Mesothelial cell of epicardium (in vitro differentiated cells): ENCODE measurements at places on chromosomes 2 and 18.

DNA sequence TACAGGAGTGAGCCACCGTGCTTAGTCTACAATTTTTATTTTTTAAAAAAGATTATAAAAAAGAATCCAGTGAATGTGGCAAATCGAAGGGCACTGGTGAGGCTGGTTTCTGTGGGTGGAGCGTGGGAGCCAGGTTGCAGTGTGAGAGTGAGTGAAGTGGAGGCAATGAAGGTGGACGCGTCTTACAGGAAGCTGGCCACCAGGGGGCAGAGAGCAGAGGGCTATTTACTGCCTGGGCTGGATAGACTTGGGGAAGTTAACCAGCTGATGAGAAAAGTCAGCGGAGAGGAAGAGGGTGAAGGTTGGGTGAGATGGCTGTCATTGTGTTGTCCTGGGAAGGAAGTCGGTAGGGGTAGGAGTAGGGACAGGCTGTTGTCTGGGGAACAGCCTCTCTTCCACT lies 6.8 kb downstream of the SCTR start:
- DNase-seq: no peak

DNA sequence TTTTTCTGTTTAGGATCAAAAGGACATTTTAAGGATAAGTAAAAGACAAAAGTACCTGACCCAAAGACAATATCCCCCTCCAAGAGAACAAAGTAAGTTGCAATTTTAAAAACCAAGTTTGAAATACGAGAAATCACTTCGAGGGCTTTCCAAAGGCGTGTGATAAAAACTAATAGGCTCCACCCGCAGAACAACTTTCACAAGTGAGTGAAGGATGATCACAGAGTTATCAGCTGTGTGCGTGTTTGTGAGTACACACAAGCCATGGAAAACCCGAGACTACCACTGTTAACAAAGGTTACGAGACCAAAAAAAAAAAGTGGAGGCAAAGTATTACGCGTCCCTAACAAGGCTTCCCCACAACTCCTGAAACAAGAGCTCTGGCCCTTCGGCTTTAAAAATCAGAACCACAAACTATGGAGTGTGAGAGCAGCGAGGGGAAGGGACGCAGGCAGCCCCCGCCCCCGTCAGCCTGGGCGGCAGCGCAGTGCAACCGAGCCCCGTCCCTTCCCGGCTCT lies 719 bp downstream of the SMAD2 start:
- DNase-seq: no peak

DNA sequence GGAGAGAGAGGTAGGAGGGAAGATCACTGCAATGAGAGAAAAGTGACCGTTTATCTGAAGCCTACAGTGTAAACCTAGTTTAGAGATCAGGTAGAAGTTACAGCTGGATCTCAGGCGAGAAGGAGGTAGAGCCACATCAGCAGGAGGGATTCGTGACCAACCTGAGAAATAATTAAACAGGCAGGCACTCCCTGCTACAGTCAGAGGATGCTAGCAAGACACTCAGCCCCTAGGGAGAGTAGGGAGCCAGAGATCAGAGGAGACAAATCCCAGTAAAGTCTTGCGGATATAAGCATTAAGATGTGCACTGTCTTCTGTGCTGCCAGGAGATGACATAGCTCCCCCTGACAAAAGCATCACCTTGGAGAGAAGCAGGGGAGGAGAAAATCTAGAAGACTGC lies 629.1 kb upstream of the SLC39A10 start:
- DNase-seq: no peak

DNA sequence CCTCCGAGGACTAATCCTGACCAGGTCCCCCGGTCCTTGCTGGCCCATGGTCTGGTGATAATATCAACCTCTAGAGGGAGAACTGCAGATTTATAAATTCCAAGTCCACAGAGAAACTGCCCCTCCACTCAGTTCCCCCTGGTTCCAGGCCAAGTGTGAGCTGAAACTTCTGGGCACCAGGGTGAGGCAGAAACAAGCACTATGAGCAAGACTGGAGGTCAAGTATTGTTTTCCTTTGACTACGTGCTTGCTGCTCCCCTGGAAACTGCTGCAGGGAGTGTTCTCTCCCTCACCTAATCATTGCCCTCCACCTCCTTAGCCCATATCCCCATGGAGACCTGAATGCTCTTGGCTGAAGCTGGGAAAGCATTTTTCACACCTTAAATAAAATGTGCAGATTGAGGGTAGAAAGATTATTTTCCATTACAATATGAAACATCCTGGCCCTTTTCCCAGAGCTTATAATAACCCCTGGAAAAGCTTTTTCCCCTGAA lies 135.2 kb downstream of the RDH14 start:
- DNase-seq: no peak

DNA sequence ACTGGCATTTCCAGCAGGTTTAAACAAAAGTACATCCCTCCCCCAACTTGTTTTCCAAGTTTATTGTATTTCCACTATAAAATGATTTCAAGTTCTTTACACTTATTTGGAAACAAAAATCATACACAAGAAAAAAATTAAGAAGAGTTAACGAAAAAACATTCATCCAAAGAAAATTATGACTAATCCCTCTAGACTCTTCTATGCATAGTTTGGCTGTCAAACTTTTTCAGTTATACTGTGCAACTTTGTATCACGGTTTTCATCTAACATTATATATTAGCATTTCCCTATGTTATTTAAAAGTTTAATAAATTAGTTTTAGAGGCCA lies 627 bp downstream of the WDCP start:
- no peak for DNase-seq

DNA sequence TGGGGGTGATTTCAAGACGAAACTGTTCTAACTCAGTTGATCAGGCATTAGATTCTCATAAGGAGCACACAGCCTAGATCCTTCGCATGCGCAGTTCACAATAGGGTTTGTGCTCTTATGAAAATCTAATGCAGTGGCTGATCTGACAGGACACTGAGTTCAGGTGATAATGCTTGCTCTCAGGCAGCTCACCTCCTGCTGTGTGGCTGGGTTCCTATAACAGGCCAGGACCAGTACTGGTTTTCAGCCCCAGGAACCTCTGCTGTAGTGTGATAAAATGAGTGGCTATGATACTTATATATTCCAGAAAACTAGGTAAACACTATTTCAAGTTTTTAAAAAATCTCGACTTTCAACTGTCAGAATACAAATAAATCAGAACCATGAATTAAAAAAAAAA lies 271.4 kb downstream of the GALNT13 start:
- no peak for DNase-seq

DNA sequence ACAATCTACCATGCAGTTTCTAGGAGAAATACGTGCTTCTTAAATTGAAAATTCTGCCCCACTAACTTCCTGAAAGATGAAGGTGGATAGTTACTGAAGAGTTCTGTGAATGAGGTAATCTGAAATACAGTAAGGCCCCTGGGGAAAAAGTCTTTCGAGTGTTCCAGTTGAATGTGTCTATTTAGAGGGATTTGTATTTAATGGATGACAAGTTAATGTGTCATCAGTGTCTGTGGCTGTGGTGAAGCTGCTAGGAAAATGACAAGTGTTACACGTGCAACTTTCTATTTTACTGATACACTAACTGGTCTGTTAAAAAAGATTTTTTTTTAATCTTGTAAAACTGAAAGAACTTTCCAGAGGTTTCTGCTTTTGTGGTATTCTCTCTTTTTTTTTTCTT lies 384.6 kb downstream of the STK39 start:
- no peak for DNase-seq

- no peak for DNase-seq
These were observed 327.0 kb upstream of the ZC3H15 start for GRCh38 chr2:186159101-186159500.

- no peak for DNase-seq
These were observed 76.3 kb downstream of the R3HDM1 start for GRCh38 chr2:135607561-135607960.

DNA sequence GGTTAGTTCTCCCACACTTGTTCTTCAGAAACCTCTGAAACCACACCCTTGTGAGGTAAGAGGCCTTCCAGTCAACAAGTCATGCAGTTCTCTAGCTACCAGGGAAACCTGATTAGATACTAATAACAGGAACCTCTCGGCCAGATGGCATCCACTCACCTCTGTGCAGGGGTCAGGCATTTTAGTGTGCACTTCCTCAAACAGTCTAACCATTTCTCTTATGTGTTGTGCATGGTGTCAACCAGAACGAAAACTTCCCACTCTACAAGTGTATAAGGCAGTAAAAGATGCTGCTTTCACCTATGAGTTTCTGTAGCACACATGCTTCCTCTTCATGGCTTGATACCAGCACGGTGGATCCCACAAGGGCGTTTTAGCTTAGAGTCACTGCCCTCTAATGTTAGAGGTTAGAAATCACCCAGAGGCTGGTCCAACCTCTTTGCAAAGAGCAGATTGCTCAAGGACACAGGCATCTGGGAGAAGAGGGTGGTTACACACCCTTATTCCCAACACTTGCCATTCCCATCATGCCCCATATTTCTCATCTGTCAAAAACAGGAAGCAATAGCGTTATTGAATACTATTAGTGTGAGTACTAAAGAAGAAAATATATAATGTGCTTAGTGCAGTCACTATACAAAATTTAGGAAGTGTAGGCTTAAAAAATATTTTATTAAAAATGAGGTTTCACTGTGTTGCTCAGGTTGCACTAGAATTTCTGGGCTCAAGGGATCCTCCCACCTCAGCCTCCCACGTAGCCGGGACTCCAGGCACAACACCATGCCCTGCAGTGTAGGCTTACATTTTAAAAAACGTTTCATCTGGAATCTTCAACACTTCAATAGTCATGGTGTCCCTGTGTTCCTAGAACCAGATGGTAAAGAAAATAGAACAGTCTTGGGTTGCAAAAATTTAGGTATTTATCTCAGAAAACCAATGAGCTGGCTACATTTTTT lies 34.5 kb upstream of the RAB31 start:
- no peak for DNase-seq

GRCh38 chr2:10438688-10439087 lies 9.4 kb downstream of the ODC1 start:
- no peak for DNase-seq
